CD4-positive, alpha-beta T cell treated with Interleukin-17A for 1 hour (primary cell): ENCODE measurements at places on chromosomes 1 and 21.

- no peak for DNase-seq
Observed at GRCh38 chr1:150152772-150153456, 3.2 kb downstream of the PLEKHO1 start.

- DNase-seq = no peak
Observed at GRCh38 chr1:156503698-156504437, 3.3 kb upstream of the MEF2D start.

- no peak for DNase-seq
Observed at GRCh38 chr21:42038826-42039425, 28.8 kb upstream of the ZBTB21 start.

GRCh38 chr1:66770694-66771093, 18.4 kb downstream of the DYNLT5 start:
- DNase-seq = no peak

- no peak for DNase-seq
Observed at GRCh38 chr1:227767401-227768124, 32.3 kb downstream of the SNAP47 start.

GRCh38 chr1:208154040-208154439, 90.1 kb downstream of the PLXNA2 start:
- no peak for DNase-seq

DNA sequence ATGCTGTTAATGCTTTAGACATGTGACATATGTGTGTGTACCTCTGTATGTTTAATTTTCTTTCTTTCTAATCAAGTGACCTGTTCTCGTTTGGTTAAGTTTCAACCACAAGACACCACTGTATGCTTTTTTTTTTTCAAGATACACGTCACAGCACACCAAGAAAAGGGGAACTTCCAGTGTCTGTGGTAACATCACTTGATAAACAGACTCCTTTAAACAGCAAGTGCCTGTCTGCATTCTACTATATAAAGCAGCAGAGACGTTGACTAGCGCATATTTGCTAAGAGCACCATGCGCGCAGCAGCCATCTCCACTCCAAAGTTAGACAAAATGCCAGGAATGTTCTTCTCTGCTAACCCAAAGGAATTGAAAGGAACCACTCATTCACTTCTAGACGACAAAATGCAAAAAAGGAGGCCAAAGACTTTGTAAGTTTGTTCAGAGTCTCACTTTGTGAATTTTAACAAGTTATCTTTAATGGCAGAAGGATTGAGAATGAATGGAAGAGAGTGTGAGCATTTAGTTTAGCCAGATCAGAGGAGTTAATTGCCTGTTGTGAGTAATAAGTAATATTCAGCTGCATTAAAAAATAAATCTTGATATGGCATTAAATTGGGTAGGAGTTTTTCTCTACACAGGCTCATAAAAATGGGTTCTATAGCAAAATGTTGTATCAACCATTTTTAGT, at the start of gene RGS1:
TSS of gene RGS1 (plus strand) at position 275 of the 691 bp plus-strand sequence. CDS start at position 295, 20 bp downstream.
- DNase-seq = peak; percentile 91

DNA sequence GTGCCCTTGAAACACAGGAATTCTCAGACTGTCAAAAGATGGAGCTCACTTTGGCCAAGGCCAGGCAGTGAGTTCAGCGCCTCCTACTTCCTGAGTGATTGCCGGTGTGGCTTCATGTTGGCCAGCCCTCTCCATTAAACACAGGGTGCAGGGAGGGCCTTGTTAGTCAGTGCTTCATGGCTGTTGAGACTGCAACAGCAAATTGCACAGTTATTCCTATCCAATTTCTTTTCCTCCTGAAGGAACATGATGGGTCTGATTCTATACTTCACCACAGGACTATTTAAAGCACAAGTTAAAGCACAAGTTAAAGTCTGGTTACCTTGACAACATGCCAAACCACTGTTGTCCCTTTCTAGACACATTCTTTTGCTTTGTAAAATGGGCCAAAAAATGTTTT, 156.6 kb downstream of the SIPA1L2 start:
- no peak for DNase-seq

GRCh38 chr1:211775170-211775569, 55.4 kb downstream of the LPGAT1 start:
- no peak for DNase-seq

DNA sequence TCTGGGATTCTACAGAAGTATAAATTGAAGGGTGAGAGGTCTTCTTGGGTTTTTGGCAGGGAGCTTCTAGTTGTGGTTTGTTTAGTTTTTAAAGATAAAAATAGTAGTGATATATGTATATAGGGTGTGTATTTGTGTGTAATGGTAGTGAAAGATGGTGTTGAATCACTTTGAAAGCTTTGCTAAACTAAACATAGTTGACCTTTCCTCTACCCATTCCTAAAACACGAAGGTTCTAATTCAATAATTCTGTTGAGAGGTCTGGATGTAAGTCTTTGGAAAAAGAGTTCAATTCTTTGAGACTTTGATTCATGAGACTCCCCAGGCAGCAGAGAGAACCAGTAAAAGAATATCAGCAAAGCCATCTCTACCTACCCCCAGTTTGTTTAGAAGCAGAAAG, 247.9 kb upstream of the DUSP10 start:
- DNase-seq = no peak
